Fibroblast of villous mesenchyme (primary cell): ENCODE measurements at places on chromosomes 11 and 22. TPM values are rescaled to one million over a fixed set of nuclear protein-coding genes. Genes with fewer than 3 reads are reported as not detected.

- no peak for DNase-seq
Observed at GRCh38 chr11:21930408-21930807, 262.5 kb upstream of the ANO5 start.

DNA sequence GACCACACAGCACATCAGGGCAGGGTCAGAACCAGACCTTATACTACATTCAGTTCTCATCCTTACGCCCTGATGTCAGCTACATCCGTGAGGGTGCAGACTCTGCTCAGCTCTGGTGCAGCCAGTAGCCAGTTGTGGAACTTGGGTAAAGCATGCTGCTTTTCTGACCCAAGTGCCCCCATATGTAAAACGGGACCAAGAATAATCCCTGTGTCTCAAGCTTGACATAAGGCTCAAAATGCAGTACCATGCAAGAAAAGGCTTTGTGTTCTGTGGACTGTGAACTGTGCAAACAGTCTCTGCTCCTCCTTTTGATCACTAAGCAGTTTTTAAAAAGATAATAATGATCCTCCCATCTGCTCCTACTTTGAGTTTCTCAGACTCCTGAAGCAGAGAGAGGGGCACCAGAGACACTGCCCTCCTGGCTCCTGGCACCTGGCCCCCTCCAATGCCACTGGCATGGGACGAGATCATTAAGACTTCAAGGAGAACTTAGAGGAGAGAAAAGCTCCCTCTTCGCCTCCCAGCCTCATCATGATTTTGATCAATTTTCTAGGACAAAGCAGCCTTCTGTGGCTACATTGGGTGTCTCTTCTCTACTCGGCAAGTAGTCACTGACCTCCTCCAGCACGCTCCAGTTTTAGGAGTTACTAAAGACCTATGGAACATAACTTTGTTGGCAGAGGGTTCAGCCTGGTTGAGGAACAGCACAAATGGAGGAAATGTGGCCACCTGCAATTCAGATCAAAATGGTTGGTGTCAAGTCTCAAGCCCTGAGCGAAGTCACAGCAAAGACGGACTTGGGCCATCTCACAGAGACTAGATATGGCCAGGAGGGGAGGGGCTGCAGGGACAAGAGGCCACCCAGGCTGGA lies 23.9 kb downstream of the IL10RA start:
- no peak for DNase-seq

DRD4 gene
- not detected in 2 replicates for total RNA-seq

DDI1 gene
- total RNA-seq: under 0.01 TPM in 1 of 2 replicates, not detected in the other

DNA sequence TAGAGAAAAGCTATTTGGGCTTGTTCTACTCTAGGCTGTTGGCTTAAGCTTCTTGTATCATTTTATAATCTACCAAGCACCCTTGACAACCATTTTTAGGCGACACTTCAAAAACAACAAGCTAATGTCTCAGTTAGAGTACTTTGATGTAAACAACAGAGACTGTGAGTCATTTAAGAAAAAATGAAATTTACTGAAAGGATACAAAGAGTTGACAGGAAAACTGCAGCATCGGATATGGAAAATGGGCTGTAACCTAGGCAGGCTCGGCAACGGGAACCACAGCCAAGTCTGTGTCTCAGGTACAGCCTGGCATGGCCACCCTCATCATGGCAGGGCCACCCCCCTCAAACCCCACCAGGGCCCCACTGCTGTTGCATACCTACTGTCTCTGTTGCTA lies 4.4 kb upstream of the RNF169 start:
- DNase-seq: no peak

POTEH gene
- not detected in 2 replicates for total RNA-seq

BTG4 gene
- not detected in 2 replicates for total RNA-seq

GRCh38 chr11:19890308-19890707 lies 177.7 kb downstream of the NAV2 start:
- DNase-seq: peak; percentile 37

CTSF gene
- total RNA-seq: 9.9 and 12.6 TPM in 2 replicates

DNA sequence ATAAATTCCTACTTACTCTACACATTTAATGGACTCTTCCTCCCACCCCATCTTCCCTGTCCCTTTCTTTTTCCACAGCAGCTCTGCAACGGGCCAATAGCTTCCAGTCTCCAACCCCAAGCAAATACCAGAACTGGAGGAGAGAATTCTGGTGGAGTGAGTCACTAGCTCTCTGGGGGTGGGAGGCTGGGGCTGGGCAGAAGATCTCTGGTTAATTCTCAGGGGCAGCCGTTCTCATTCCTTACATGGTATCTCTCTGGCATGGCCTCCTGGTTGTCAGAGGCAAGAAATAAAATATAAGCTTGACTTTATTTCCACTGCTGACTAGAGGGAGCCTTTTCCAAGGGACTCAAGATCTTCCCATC lies 90.4 kb upstream of the PARVA start:
- peak; percentile 95 for DNase-seq

CBLIF gene
- total RNA-seq: not detected in 2 replicates

DNA sequence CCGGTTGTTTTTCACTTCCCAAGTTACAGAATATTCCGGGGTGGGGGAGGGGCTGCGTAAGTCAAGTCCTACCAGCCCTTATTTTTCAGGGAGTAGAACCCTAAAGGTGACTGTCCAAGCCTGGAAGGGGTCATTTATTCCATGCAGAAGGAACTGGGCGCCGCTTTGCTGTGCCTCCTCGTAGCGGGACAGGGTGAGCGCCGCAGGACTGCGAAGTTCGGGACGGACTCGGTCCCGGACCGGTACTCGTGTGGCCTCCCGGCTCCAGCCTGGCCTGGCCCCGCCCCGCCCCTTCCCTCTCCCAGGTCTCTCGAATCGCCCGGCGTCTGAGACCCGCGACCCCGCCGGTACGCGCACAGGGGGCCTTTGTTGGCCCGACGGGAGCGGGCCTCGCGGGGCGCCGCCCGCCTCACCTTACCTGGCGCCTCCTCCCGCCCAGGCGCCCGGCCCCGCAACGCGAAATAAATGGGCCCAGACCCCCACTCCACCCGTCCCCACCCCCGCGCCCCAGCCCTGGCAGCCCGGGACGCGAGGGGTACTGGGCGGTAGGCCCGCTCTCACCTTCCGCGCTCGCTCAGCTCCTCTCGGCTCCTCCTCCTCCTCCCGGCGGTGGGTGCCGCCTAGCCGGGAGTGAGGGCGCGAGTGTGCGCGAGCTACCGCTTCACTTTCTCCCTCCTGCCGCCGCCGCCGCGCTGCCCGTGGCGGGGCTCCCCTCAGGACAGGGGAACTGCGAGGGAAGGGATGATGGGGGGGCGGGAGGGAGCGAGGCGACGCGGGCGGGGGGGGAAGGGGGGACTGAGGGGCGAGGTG lies 698 bp downstream of the PAK1 start:
- DNase-seq: no peak

- DNase-seq: no peak
Observed at GRCh38 chr22:32830473-32830872, 29.0 kb downstream of the TIMP3 start.

GRCh38 chr11:131880316-131880715 lies 509.9 kb downstream of the NTM start:
- peak; percentile 14 for DNase-seq
